Left renal pelvis (tissue), 4 donors: ENCODE measurements at places on chromosomes 2 and 18. TPM values are rescaled to one million over a fixed set of nuclear protein-coding genes. Genes with fewer than 3 reads are reported as not detected.

GRCh38 chr2:71944183-71944550, 203.5 kb downstream of the CYP26B1 start:
- DNase-seq = no peak

GRCh38 chr18:61203151-61203550, 130.1 kb upstream of the CDH20 start:
- no peak for DNase-seq

SCYGR4 gene
- polyA plus RNA-seq = not detected

GRCh38 chr2:26891-27290, 19.4 kb downstream of the FAM110C start:
- DNase-seq = no peak

- DNase-seq = no peak
Measured at GRCh38 chr2:153866595-153866994, 5.1 kb upstream of the GALNT13 start.

CNGA3 gene
- not detected for polyA plus RNA-seq

DNA sequence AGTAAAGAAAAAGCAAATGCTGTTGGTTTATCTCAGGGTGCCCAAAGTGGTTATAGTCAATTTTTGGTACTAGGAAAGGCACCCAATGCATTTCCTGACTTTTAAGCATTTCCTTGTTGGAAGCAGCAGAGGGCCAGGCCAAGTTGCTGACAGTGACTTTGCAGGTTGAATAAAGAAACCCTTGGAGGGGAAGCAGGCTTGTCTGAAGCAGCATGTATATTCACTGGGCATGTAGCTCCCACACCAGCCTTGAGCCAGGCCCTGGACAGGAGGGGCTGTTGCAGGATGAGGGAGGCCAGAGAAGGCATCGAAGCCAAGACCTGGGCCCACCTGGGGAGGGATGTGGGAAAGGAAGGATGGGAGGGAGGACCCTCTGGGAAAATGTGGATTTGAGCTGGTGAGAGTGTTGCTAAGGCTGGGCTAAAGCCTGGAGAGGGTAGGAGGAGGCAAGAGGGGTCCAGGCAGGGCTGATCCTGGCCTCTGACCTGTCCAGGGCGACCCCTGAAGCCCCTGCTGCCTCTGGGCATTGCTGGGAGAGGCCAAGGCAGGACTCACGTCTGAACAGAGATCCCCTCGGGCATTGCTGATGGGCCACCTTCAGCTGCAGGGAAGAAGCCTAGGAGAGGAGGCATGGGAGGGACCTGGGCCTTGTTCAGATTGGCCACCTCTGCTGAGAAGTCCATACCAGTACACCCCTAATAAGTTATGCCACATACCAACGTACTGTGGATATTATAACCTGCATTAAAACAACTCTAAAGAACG, 79.6 kb downstream of the STPG4 start:
- DNase-seq = no peak

DSG3 gene
- not detected for polyA plus RNA-seq

OSR1 gene
- polyA plus RNA-seq = 10.8 TPM

DNA sequence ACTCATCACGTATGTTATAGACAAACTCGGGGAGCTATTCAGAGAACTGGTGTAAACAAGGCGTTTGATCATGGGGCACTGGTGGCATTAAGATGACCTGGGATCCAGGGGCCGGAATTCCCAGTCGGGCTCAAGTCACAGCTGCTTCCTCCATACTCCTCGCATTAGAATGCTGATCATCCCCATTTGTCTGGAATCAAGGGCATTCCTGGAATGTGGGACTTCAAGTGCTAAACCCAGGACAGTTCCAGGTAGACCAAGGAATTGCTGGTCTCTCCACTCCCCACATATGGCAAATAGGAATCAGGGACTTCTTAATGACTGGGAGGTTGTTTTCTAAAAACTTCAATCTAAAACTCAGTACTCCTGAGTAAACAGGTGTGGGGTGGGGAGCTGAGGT, 355.7 kb upstream of the RAB6C start:
- no peak for DNase-seq

BOLL gene
- not detected for polyA plus RNA-seq

SLC4A3 gene
- 9.0 TPM for polyA plus RNA-seq

GRCh38 chr2:232689152-232689910, 7.8 kb upstream of the GIGYF2 start:
- no peak for DNase-seq

GRCh38 chr2:63850649-63851048, 9.0 kb downstream of the UGP2 start:
- DNase-seq = no peak

- peak; percentile 35 for DNase-seq
Measured at GRCh38 chr18:7177116-7177744, 53.7 kb upstream of the LRRC30 start.

DNA sequence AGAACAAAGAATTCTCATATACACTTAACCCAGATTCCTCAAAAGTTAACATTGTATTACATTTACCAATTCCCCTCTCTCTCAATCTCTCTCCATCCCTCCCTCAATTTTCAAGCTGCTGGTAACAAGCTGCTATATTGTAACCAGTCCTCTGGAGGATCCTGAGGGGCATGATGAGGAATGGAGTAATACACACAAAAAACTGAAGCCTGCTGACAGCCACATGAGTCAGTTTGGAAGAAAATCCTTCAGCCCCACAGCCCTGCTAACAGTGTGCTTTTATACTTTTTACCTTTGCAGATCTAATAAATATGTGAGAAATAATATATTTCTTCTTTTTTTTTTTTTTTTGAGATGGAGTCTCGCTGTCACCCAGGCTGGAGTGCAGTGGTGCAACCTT, 165.7 kb upstream of the RAB12 start:
- no peak for DNase-seq

CBLN2 gene
- polyA plus RNA-seq = 9.1 TPM

GRCh38 chr2:56286936-56287335, 103.1 kb downstream of the CCDC85A start:
- DNase-seq = no peak

DNA sequence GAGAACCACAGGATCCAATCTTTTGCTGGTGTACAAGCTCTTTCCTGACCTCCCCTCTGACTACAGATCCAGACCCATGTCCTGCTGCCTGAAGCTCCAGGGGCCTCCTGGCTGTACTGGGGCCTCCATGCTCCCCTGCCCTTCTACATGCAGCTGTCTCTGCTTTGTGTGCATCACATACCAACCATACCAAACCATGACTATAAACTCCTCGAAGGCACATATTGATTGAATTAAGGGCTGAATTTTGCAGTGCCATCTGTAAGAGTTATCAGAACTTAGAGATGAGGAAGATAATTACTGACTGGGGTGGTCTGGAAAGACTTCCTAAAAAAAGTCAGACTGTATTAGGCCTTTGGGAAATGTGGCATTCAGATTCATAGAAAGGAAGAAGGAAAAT, 139.9 kb upstream of the CXCR4 start:
- no peak for DNase-seq

DNA sequence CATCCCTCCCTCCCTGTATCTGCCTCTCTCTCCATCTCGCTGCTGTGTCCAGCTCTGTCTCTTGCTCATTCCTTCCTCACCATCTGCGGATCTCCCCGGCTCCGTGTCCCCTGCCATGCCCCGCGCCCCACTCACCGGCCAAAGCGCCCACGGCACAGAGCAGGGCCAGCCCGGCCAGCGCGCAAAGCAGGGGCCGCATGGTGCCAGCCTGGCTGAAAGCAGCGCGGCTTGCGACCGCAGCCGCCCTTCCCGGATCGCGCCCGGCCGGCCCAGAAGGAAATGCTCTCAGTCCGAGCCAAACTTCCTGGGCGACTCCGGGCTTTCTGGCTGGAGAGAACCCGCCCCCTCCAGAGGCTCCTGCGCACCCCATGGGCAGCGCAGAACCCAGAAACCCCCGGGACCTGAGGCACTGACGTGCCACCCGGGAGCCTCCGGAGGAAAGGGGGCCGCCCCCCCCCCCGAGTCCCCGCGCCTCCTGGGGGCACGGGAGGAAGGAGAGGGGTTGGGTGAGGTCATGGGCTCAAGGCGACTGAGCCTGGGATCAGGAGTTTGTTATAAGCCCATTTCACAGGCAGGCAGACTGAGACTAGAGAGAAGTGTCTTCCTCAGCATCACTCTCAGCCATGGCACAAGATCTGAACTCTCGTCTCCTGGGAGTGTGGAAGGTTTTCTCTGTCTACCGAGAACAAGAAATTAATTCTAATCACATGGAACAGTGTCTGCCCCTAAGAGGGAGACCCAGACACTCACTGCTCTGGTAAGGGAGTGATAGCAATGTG, 45.2 kb upstream of the RAB6C start:
- DNase-seq = no peak

DNA sequence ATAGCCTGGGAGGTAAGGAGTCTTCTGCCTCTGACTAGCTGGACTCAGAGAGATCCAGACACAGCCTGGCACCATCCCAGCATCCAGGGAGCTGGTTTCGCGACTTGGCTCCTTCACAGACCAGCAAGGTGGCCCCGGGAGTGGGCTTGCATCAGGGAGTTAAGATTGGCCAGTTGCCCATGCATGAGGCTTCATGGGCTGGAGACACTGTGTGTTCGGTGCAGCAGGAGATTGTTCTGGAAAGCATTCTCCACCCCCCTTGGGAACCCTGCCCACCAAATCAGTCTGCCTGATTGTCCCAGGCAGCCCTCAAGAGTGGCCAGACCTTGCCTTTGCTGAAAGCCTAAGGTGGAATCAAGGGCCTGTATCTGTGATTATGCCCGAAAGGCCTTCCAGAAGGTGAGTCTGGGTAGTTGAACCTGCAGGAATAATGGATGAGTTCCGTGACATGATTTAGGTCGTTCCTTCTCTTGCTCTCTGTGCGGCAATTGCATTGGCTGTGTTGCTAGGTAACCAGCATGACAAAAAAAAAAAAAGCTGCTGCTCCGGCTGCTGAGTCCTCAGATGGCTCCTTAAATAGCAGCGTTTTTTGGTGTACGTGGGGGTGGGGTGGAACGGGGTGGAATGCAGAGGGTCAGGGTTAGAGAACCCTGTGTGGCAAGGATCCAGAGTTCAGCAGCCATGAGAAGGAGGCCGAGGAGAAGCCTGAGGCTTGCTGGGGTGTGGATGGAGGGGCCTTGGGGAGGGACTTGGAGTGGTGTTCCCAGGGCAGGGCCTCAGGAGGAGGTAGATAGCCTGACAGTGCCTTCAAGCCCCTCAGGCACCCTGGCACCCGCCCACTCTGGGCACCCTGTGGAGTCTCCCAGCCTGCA, 93.0 kb upstream of the MCFD2 start:
- DNase-seq = peak; percentile 81

ACP1 gene
- polyA plus RNA-seq = 108 TPM

- no peak for DNase-seq
Measured at GRCh38 chr2:203209538-203209937, 29.3 kb upstream of the CYP20A1 start.

DNA sequence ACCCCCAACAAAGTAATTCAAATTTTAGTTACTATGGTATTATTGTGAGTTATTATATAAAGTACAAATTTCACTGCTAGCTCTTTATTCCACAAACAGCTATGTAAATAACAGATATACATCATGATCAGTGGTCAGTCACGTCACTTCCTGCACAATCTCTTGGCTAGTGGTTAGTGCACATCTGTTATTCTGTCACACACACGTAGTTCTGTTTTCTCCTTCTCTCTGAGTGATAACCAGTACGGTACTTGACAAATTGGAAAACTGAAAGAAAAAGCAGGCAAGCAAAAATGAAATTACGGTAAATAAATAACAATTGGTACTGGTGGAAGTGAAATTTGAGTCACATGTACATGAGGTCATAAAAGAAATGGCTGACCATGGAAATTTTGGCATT, 728.7 kb downstream of the CCDC85A start:
- DNase-seq = no peak

DNA sequence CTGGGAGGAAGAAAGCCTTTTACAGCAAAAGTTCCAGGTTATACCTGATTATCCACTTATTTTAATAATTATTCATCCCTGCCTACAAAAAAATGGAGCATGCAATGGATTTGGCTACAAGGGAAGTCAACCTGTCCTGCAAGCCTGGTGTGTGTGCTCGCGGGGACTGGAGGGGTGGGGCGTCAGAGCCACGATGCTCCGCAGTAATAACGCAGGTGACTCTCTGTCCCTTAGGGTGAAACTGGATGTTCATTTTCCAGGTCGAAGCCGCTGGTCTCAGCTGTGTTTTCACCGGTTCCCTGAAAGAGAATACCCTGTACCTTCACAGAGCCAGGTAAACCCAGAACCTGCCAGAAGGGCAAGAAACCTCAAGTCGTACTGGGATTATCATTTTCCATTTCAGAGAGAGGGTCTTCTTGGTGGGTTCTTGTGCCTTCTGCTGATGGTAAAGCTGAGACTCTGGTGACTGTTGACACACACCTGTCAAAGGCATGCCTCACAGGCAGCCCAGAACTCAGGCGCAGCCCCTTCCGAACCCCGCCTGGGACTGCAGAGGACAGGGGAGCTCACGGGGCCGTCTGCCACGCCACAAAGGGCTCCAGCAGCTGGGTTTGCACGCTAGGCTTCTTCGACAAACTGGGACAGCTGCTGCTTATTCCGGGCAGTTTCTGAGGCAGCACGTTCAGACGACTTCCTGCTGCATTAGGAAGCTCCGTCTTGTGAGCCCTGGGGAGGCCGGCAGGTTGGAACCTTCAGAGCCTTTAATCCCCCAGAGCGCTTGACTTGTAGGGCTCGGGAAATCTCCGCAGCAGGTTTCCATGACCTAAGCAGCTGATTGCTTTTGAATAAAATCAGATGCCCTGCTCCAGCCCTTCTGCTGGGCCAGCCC, 58.6 kb downstream of the KCNG2 start:
- no peak for DNase-seq

DNA sequence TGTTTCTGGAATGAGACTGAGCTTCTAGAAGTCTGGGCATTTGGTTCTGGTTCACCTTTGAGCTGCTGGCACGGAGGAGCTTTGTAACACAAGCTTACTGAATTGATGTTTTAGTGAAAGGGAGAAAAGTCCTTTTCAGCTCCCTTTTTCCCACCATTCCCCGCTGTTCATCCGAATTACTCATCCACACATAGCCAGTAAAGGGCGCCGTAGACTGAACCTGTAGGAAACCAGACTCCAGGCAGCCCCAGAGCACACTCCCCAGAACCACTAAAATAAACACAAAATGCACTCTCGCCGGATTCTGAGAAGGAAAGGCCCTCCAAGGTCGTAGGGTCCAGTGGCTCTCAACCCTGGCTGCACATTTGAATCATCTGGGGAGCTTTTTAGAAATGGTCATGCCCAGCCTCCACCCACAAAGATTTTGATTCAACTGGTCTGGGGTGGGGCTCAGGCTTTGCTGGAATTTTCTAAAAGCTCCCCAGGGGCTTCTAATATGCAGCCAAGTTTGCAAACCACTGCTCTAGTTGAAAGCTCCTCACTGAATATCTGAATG, 29.6 kb downstream of the TCF7L1 start:
- DNase-seq = no peak

DNA sequence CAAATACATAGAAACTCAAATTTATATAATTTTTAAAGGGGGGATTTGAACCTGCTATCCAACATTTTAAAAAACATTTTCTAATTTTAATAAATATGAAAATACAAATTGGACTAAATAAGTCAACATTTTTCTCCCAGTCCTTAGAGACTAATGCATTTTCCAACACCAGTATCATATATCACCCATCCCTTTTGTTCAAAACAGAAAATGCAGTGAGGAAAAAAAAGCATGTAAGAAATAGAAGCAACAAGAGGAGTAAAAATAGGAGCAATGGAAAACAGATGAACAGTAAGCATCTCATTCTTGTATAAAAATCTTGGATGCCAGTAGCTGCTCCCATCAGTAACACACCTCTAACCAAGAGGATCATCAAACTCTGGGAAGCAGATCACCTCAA, 25.5 kb downstream of the KLF7 start:
- no peak for DNase-seq

GRCh38 chr18:23585007-23585871, 1.1 kb downstream of the NPC1 start:
- DNase-seq = no peak

ALKAL2 gene
- 8.1 TPM for polyA plus RNA-seq
